ENCODE measurements at places on chromosomes 13 and 19. TPM values are rescaled to one million over a fixed set of nuclear protein-coding genes. Genes with fewer than 3 reads are reported as not detected.
A peak's percentile ranks its signal among the peaks of the same experiment; 100 is the strongest.

DNA sequence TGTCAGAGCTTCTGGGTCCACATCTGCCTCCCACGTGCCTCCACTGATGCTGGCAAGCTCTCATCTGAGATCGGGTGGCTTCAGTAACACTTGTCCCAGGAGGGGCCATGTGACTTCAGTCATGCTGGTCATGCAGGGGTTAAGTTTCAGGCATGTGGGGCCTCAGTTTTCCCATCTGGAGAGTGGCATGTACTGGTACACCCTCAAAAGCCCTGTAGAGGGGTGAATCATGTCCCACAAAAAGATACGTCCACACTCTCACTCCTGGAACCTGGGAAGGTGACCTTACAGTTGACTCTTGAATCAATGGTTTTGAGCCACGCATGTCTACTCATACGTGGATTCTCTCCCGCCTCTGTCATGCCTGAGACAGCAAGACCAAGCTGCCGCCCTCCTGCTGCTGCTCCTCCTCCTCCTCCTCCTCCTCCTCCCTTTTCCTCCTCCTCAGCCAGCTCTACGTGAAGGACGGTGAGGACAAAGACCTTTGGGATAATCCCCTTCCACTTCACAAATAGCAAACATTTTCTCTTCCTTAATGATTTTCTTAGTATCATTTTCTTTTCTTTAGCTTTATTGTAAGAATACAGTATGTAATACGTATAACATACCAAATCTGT is 53.7 kb downstream of the COMP start:
- DNase-seq: no peak

- no peak for DNase-seq
These were observed 136.3 kb downstream of the KLF5 start for GRCh38 chr13:73195091-73195490.

- DNase-seq: no peak
These were observed 420.8 kb upstream of the GPC6 start for GRCh38 chr13:92805766-92806165.

GRCh38 chr13:50942630-50943311 is 33.2 kb downstream of the RNASEH2B start:
- no peak for DNase-seq

- no peak for DNase-seq
These were observed 42.8 kb upstream of the SLC46A3 start for GRCh38 chr13:28761586-28761985.

- DNase-seq: no peak
These were observed 11.4 kb downstream of the FCHO1 start for GRCh38 chr19:17762505-17763229.

- DNase-seq: no peak
These were observed 741.1 kb downstream of the DIAPH3 start for GRCh38 chr13:59422646-59423045.

- DNase-seq: no peak
These were observed 376.6 kb downstream of the PCDH9 start for GRCh38 chr13:66853564-66853963.

GRCh38 chr19:29260477-29261317 is 47.7 kb upstream of the UQCRFS1 start:
- peak; percentile 43 for DNase-seq

GRCh38 chr19:44723952-44724319 is 24.6 kb upstream of the BCL3 start:
- DNase-seq: peak; percentile 85

- no peak for DNase-seq
These were observed 2.3 kb downstream of the ERF start for GRCh38 chr19:42252365-42253244.

GRCh38 chr13:98022210-98022609 is 68.7 kb downstream of the IPO5 start:
- no peak for DNase-seq

DNA sequence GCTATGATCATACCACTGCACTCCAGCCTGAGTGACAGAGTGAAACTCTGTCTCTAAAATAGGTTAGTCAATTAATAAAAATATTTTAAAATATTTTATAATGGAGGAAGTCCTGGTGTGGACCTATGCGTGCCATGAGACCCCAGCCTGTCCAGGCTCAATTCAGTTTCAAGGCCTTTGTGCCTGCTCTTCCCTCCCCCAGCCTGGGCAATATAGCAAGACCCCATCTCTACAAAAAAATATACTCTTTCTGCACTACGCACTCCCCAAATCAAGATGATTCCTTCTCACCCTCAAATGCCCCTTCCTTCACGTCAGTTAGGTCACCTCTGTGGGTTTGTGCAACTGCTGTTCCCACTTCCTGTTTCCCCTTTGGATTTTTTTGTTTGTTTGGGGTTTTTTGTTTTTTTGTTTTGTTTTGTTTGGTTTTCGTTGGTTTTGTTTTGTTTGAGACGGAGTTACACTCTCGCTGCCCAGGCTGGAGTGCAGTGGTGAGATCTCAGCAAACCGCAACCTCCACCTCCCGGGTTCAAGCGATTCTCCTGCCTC is 1.4 kb upstream of the HSH2D start:
- DNase-seq: no peak

- DNase-seq: no peak
These were observed 20.9 kb upstream of the GAS6 start for GRCh38 chr13:113884821-113885220.

DNA sequence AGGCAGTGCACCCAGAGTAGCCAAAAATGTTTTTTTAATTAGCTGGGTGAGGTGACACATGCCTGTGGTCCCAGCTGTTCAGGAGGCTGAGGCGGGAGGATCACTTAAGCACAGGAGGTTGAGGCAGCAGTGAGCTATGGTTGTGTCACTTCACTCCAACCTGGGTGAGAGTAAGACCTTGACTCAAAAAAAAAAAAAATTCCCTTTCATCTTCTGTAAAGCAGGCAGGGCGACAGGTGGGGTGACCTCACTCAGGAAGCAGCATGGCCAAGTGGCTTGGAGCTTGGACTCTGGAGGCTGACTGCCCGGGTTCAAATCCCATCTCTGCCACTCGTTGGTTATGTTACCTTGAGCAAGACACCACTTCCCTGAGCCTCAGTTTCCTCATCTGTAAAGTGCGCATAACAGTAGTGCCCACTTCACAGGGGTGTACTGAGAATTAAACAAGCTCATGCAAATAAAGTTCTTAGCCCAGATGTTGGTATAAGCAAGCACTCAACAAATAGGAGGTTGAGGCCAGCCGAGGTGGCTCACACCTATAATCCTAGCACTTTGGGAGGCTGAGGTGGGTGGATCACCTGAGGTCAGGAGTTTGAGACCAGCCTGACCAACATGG is 48.3 kb downstream of the MAP4K1 start:
- DNase-seq: no peak

DNA sequence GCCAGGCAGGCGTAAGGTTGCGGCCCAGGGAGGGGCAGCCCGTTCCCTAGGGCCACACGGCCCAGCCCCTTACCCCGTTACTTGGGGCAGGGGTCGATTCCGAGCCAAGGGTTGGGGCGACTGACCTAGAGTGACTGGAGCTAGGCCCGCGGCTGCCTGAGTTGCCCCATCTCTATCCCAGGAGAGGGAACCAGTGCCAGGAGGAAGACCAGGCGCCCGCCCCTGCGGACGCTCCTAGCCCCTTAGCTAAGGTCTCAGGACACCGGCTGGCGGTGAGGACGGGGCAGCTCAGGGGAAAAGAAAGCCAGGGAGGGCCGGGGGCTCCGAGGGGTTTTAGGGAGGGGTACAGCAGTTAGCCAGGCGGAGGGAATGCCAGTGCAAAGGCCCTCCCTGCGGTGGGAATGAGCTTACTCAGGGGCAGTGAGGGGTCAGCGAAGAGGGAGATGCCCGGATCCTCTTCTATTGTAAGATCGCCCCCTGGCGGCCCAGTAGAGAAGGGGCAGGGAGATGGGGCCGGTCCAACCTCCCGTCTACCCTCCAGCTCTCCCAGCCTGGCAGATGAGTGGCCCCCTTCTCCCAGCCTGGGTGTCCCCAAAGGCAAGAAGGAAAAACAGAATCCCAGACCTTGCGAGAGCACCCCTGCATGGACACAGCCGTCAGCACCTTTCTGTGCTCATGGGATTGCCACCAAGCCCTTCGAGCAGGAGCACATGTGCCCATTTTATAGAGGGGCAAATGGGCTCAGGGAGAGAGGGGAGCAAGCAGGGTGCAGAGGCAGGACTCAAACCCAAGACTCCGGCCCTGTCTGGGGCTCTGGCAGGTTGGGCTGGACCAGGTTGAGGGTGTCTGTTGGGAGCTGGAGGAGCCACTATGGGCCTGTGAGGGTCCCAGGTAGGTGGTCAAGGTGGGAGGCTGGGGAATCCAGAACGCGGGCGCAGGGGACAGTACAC is 16.3 kb downstream of the CILP2 start:
- peak; percentile 72 for DNase-seq

DNA sequence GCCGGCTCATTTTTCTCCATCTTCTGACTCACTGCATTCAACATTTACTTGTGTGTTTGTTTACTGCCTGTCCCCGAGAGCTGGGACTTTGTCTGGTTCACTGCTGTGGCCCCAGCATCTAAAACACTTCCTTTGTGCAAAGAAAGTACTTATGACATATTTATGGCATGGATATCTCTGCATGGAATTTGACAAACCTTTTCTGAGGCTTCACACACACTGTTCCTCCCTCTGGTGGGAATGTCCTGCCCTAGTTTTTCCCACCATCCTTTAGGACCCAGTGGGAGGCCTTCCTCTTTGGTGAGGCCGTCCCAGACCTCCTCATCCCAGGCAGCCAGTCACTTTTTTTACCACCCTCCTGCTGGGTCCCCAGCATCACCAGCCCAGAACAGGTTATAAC is 1.4 kb upstream of the SRRM5 start:
- no peak for DNase-seq

Gene MBD3L3
- total RNA-seq: not detected

Gene ZNF493
- 39.4 TPM for total RNA-seq

Gene SOX1
- not detected for total RNA-seq

Gene HIF3A
- total RNA-seq: not detected

Gene SPINT2
- total RNA-seq: 50.3 TPM

Gene PROZ
- total RNA-seq: not detected

Gene FGF22
- total RNA-seq: 1.1 TPM
